ENCODE measurements at places on chromosomes 13 and 19.

GRCh38 chr19:46491975-46492682 lies 3.5 kb downstream of the PNMA8B start:
- no peak for DNase-seq

- DNase-seq = no peak
Measured at GRCh38 chr19:8489561-8490394, 12.7 kb downstream of the PRAM1 start.

DNA sequence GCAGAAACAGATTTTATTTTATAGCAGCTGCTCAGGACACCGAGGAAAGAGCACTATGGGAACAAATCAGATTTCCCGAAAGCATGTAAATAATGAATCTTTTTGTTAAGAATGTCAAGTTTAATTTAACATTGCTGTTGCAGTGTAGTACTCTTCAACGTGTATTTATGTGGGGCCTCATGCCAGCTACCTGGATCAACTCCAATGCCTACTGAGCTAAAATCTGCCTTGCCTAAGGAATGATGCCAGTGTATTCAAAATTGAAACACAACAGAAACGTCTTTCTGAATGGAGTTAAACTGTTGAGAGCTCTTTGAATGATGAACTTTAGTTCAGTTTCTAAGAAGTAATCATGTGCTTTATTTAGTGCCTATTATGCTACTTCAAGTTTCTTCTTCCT lies 1379.8 kb upstream of the ATXN8OS start:
- no peak for DNase-seq

DNA sequence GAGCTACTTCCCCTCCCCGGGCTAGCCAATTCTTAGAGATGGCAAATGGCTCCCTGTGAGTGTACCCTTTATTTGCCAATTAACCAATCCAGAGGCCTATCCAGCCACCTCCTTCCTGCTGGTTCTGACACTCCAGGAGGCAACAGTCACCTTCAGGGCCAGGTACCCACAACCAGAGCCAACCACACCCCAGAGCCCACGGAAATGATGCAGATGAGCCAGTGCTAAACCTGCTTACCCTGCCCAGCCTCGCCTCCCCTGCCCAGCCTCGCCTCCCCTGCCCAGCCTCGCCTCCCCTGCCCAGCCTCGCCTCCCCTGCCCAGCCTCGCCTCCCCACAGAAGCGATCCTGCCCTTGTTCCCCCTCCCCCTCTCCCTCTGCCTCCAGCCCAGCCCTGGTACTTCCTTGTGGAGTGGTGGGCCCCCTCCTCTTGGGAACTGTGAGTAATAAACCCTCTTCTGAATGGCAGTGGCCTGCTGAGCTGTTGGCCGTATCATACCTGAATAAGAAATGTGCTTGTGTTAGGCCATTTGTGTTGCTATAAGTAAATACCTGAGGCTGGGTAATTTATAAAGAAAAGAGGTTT lies 173.8 kb upstream of the RNF113B start:
- DNase-seq = no peak

GRCh38 chr13:39353988-39354387 lies 249.0 kb downstream of the LHFPL6 start:
- DNase-seq = no peak

DNA sequence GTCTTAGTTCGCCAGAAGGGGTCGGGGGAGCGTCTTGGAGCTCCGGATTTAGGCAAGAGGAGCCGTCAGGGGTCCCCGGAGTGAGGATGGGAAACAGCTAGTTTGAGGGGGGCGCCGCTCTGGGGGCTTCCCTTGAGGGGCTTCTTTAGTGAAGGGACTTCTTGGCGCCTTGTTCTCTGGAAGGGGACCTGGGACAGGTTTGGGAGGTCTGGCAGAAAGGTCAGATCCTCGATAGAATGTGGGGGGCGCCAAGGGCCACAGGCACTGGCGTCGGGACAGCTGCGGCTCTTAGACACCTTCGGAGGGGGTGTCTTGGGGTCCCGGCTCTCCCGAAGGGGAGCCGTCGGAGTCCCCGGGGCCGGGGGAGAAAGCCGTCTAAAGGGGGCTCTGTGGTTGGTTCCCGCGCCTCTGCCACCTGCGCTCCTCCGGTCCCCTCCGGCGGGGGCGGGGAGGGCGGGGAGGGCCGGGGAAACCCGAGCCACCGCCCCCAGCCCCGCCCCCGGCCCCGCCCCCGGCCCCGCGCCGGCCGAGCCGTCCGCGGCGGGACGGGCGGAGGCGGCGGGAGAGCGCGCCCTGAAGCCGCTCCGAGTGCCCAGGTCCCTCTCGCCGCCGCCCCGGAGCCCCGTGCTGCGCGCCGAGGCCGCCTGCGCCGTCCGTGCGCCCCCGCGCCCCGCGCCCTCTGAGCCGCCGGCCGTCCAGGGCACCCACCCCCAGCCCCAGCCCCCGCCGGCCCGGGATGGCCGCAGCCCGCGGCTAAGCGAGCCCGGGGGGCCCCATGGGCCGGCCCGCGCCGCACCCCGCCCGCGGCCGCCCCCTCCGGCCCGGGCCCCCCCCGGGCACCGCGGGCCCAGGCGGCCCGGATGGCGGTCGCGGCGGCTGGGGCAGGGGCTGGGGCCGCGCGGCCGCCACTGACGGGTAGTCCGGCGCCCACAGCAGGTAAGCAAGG lies at the start of gene NRTN:
Gene NRTN (plus strand): TSS at position 552 of the 946 bp plus-strand sequence. CDS start 19,099 bp downstream, outside the sequence.
- peak; percentile 80 for DNase-seq

DNA sequence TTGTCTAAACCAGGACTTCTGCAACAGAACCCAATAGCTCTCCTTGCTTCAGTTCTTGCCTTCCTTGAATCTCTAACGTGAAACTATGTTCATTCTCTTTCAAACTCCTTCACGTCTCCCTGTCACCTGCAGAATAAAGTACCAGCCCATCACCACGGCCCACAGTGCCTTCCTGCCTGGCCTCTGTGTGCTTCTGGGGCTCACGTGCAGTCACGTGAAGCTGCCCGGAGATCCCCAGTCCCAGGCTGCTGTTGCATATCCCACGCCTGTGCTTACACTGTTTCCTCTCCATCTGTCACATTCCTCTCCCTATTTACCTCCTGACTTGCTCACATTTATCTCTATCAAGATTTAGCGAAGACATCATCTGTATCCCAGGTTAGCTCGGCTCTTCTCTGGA lies 102.8 kb downstream of the STARD13 start:
- DNase-seq = no peak

DNA sequence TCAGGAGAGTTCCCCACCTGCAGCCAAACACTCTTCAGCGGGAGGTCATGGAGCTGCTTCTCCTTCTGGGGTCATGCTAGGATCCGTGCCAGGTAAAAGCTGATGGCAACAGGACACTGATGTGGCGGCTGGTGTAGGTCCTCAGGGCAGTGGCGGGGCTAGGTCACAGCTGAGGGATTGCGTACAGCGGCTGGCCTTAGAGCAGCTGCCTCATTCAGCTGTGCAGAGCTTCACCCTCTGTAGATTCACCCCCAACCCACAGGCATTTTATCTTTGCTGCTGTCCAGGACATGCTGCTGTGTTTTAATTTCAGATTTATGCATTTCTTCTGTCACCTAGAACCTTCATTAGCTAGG lies 2.3 kb downstream of the MCF2L start:
- no peak for DNase-seq

DNA sequence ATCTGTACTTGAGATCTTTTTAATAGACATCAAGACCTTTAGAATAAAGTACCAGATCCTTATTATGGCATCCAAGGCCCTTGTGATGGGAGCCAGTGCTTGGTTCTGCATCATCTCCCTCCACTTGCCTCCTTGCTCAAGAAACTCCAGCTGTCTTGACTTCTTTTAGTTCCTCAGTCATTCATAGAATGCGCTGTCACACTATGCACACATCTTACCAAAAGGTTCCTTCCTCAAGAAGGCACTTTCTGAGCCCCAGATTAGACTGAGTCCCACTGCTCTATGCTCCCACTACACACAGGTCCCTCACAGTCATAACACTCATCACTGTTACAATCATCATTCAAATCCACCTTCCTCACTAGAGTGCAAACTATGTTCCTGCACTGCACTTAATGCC lies 57.8 kb upstream of the ITM2B start:
- DNase-seq = no peak

GRCh38 chr13:95833126-95833525 lies 156.2 kb downstream of the DNAJC3 start:
- DNase-seq = no peak

- DNase-seq = no peak
Measured at GRCh38 chr19:1105008-1105872, 1.4 kb downstream of the GPX4 start.

DNA sequence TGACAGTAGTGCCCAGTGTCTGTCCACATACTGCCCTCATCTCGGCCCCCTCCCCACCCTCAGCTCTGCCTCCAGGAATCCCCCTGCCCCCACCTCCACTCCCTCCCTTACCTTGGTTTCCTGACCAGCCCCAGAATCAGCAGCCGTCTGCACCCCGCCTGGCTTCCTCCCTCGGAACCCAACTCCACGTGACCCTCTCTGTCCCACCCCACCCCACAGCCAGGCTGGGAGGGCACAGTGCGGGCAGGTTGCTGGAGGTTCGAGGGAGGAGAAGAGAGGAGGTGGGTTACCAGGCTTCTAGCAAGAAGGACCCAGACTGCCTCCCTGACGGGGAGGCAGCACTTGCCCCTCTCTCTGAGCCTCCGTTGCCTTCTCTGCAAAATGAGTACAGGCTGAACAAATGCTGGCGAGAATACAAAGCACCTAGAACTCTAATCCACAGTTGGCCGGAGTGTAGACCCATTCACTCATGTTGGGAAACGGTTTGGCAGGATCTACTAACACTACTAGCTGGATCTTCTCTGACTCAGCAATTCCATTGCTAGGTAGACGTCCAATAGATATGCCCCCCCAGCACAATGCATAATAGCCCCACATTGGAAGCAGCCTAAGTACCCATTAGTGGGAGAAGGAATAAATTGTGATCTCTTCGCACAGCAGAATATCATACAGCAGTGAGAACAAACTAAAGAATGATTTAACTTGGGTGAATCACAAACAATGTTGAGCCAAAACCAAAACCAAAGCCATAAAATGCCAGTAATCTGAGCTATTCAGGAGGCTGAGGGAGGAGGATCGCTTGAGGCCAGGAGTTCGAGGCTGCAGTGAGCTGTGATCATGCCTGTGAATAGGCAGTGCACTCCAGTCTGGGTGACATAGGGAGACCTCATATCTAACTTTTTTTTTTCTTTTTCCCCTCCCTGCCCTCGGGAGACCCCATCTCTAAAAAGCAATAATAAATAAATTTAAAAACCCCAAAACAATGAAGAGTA lies at the start of gene RASAL3:
Gene RASAL3 (minus strand): TSS at position 151 of the 992 bp plus-strand sequence. CDS start 186 bp downstream, outside the sequence.
- DNase-seq = no peak

DNA sequence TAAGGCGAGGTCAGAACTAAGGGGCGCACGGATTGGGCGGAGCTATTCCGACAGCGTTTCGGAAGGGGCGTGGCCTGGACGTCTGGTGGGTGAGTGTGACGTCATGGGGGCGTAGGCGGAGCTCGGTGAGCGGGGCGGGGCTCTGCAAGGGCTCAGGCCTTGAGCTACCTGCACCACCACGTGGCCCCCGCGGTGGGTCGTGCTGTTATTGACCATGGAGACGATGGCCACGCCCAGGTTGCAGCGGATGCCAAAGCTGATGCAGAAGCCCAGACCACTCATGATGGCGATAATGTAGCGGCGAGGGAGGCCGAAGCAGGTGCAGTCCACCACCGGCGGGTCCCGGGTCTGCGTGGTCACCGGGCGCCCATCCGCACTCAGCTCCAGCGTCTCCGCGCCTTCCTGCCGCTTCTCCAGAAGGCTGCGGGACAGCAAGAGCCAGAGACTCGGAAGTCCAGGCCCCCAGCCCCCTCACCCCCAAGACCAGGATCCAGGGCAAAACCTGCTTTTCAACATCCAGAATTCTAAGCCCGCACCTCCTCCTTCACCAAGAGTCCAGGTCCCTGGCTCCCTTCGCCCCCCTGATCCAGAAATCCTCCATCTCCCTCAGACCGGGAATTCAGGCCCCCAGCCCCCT lies 4.8 kb downstream of the SLC17A7 start:
- DNase-seq = no peak

DNA sequence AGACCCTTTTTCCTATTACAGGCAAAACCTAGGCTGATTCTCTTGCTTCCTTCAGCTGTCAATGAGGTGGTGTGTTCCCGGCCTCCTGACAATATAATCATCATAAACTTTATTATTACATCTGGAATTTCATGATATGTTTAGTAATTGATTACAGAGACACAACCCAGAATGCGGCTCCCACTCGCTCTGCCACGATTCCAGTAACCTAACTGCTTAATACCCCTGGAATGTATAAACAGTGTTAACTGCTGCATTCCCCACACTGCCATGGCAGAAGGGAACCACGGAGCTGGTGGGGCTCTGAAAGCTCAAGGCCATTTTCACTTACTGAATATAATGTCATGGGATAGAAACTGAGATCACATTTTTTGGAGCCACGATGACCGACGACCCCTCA lies 17.1 kb downstream of the TSHZ3 start:
- no peak for DNase-seq

DNA sequence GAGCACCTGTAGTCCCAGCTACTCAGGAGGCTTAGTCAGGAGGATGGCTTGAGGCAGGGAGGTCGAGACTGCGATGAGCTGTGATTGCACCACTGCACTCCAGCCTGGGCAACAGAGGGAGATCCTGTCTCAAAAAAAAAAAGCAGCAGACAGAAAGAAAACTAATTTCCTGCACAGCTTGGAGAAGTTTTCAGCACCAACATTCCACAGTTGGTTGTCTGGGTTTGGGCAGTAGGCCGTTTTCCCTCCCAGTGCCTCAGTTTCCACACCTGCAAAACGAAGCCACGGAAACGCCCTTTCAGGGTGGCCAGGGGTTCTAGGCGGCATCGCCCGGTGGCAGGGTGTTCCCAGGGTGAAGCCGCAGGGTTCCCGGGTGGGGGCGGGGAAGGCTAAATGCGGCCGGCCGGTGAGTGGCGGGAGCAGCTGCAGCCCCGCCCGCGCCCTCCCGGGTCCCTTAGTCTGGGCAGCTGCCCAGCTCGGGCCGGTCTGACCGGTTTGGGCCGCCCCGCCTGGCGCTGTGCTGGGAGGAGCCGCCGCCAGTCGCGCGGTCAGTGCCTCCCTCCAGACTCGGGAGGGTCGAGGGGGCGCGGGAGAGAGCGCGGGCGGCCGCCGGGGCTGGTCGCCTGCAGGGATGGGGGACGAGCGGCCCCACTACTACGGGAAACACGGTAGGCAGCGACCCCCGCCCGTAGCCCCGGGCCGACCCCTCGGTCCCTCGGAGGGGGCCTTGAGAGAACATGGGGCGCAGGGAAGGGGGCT lies at the start of gene SLC44A2:
Gene SLC44A2 (plus strand): TSS at position 551 of the 759 bp plus-strand sequence. CDS start 81 bp downstream, at position 632.
- DNase-seq = peak; percentile 83

DNA sequence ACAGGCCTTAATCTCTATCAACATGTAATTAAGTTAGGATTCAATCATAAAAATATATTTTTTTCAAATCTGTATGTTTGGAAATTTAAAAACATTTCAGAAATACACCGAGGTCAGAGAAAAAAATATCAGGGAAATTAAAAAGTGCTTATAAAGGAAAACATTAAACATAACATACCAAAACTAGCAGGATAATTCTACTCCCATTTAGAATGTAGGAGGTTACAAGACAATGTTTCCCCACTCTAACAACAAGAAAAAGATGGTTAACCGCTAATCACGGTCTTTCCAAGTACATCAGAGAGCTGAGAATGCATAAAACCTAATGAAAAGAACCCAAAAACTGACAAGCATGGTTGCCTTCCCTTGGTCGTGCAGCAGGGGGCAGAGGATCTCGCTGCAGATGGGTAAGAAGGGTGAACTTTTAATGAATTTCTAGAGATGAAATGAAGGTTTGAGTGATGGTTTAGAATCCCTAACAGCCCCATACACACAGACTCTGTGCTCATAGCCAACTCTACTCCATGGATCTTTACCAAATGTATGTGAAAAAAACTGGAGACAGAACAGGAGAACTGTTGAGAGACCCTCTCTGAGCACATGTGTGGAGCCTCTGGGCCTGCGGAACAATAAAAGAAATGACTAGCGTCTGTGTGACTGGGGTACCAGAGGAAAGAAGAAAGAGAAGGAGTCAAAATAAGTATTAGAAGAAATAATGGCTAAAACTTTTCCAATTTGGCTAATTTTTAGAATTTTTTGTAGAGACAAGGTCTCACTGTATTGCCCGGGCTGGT lies 51.3 kb upstream of the LSM14A start:
- DNase-seq = peak; percentile 61
